Nephron progenitor cell (in vitro differentiated cells): ENCODE measurements at places on chromosomes 4 and X.

DNA sequence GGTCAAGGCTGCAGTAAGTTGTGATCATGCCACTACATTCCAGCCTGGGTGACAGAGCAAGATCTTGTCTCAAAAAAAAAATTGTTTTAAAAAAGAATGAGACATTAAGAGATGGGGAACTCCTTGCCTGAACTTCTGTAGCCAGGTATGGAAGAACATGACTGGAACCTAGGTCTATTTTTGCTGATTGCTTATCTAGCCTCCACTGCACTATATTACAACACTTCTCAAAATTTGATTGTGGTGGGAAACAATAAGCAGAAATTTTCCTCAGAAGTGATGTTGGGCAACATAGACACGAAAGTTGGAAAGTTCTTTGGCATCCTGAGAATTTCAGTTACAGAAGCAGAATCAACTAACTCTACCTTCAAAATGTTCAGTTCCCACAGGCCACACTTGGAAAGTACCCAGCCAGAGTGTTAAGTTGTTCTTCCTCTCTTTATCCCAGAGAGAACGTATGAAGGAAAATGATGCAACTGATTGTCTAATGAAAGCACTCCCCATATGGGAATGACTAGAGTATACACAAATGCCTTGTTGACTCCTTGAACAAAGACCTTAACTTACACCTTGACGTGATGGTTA, 50.0 kb downstream of the LUZP4 start:
- no peak for DNase-seq

DNA sequence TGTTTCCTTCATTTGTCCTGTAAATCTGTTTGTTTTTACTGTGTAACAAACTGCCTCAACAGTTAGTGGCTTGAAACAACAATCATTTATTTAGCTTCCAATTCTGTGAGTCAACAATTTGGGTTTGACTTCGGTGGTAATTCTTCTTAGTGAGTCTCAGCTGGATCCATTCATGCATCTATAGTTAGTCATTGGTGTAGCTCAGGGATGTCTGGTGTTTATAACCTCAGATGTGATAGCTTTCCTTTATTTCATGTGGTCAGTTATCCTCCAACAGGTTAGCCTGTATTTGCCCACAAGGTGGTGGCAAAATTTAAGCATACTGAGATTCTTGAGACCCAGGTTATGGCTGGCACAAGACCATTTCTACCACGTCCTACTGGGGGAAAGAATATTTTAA, 1267.2 kb downstream of the RAPGEF2 start:
- no peak for DNase-seq

DNA sequence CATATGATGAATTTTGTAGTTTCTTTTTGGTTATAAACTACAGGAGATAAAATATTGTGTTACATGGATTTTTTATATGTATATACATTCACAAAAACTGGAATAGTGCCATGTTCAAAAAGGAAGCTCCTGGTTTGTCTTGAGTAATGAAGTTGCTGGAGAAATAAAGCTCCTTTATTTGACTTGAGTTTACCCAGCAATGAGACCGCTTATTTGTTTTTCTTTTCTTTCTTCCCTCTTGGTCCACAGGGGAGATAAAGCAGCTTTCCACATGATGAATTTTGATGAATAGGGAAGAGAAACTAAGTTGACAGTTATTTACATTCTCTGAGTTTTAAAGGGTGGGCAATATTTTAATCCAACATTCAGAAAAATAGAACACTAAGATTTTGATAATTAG, 176.5 kb downstream of the GPM6A start:
- no peak for DNase-seq

GRCh38 chr4:3878678-3879077, 112.5 kb downstream of the ADRA2C start:
- no peak for DNase-seq

DNA sequence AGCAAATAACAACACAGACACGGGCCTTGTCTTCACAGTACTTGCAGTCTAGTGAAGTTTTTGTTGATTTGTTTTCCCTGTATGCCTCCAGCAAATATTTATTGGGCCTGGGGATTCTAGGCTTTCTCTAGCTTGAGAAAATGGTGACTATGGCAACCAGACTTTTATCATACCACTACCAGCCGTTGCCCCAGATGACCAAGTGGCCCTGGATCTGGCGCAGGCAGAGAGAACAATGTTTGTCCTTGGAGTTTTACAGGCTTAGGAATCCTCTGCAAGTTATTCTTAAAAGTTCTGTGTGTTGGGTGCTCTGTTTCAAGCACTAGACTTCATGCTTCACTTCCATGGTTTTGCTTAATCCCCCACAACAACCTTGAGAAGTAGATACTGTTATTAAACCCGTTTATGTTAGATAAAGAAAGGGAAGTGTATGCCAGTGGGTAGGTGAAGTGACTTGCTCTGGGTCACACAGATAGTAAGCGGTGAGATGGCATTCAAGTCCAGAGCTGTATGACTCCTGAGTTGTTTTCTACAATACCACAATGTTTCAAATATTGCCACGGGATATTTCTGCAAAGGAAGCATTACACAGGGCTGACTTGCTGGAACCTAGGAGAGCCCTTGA, 94.6 kb downstream of the AKAP4 start:
- DNase-seq, result no peak

GRCh38 chr4:83947125-83947829, 411.4 kb downstream of the GPAT3 start:
- DNase-seq, result no peak

- no peak for DNase-seq
Observed at GRCh38 chrX:34778916-34779315, 121.8 kb upstream of the TMEM47 start.

DNA sequence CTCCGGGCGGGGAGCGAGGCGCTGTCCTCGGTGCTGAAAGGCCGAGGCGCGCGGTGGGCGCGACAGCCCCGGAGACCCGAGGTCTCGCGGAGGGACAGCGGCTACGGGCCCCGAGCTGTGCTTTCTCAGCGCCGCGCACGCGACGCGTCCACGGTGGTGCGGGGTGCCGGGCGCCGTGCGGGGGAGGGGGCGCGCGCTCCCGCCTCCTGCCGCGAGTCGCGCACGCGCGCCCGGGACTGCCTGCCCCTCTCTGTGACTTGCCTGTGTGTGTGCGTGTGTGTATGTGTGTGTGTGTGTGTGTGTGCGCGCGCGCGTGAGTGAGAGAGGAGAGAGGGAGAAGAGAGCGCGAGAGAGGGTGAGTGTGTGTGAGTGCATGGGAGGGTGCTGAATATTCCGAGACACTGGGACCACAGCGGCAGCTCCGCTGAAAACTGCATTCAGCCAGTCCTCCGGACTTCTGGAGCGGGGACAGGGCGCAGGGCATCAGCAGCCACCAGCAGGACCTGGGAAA, at the start of gene GRIA2:
TSS of gene GRIA2 (plus strand) at position 358 of the 511 bp plus-strand sequence. CDS start 315 bp downstream, outside the sequence.
- DNase-seq, result peak; percentile 94

DNA sequence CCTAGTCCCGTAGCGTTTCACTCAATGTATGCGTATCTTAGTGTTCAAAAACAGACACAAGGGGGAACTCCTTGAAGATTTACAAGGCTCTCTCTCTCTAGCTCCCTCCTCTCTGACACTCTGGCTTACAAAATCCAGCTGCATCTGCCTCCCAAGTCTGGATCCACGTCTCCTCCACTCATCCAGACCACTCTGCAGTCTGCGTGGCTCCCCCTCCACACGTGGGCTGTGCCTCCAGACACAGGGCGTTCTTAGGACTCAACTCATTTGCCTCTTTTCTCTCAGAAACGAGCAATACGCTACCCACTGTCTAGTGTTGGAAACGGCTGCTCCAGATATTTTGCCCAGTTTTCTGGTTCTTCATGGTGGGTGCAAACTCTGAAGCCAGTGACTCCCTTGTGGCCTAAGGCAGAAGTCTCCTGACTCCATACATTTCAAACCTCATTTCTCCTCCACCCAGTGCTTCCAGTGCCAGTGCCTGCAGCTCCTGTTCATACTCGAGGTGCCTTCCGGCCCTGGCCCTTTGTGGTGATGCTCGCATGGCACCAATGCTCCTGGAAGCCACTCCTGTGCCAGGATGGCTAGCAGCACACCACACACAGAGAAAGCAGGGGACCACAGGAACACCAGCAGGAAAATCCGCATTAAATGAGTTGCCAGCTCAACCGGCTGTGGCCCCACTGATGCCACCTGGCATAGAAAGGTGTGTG, 24.1 kb downstream of the NAT8L start:
- no peak for DNase-seq

GRCh38 chrX:70485466-70485865, 40.8 kb downstream of the DLG3 start:
- DNase-seq, result no peak

- DNase-seq, result no peak
Observed at GRCh38 chr4:112416464-112416863, 99.5 kb downstream of the NEUROG2 start.

- no peak for DNase-seq
Observed at GRCh38 chrX:15319075-15319474, 3.6 kb upstream of the ASB11 start.

GRCh38 chr4:182749667-182750167, 167.5 kb downstream of the DCTD start:
- no peak for DNase-seq

- no peak for DNase-seq
Observed at GRCh38 chrX:17833954-17834353, 27.1 kb downstream of the RAI2 start.

DNA sequence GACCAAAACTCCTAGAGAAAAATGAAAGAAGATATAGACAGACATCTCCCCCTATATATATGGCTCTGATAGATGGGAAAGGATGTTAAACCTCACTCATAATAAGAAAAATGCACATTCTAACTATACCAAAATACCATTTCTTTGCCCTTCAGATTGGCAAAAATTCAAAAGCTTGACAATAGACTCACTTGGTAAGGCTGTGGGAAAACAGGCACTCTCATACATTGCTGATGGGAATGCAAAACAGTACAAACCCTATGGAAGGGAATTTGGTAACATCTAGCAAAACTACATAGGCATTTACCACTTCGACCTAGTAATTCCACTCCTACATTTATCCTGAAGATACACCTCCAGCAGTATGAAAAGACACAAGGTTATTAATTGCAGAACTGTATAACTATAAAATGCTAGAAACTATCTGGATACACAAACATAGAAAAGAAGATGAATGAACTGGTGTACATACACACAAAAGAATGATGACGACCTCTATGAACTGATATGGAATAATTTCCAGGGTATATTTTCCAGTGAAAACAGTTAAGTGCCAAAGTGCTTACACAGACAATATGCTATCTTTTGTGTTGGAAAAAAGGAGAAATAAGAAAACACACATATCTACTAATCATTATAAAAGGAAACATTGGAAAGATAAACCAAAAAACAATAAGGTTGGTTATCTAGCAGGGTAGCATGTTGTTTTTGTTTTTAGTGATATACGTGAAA, 48.5 kb downstream of the WDFY3 start:
- DNase-seq, result no peak

- no peak for DNase-seq
Observed at GRCh38 chr4:184450743-184451535, 23.4 kb downstream of the IRF2 start.

GRCh38 chr4:54085284-54085683, 14.7 kb upstream of the GSX2 start:
- DNase-seq, result no peak

DNA sequence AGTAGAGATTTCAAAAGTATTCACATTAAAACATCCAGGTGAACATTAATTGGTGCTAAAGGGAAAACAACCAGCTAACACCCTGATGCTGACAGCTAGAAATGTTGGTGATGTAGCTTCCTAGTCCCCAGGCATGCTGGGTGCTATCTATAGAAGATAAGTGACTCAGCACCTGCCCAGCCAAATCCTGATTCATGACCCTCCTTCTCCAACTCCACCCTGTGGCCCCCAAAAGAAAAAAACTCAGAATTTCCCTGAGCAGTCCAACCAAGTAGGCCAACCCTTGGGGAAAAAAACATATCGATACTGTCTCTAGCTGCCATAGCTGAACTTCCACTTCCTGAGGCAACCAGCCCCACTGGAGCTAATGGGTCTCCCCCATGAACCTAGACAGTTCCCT, 197.6 kb upstream of the KLF3 start:
- no peak for DNase-seq
